ENCODE measurements at places on chromosomes 3 and 15.

DNA sequence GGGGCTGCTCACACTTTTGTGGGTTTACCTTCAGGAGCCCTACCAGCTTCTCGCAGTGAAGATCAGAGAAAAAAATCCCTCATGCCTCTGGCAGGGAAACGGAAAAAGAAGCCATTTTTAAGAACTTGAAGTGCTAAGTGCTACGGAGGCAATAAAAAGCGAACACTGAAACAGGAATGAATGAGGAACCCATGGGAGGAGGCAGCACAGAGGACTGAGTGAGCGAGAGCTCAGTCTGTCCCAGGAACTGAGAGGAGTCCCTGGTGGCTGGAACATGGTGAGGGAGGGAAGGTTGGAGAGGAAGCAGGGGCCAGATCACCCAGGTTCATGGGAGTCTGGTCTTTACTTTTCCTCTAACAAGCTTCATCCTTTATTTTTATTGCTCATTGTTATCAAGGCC, 228.1 kb upstream of the PROK2 start:
- no peak for DNase-seq

DNA sequence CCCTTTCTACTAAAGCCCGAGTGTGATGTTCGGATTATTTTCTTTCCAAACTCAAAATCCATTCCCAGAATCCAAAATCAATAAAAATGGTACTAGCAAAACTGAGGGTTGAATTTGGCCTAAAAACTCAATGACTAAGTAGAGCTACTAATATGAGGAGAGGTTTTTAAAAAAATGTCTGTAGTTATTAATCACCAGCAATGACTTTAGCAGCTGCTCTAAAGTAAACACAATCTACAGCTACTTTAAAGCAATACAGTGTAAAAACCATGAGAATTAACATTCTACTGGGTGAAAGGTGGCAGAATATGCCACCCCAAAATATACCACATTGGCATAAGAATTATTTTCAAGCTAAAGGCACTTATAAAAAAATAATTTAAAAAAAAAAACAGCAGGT, 23.5 kb downstream of the FHIT start:
- no peak for DNase-seq

- DNase-seq: no peak
These were observed 415.9 kb upstream of the KCNMB2 start for GRCh38 chr3:178120367-178120766.

GRCh38 chr3:153892126-153892525, 229.1 kb upstream of the ARHGEF26 start:
- no peak for DNase-seq

DNA sequence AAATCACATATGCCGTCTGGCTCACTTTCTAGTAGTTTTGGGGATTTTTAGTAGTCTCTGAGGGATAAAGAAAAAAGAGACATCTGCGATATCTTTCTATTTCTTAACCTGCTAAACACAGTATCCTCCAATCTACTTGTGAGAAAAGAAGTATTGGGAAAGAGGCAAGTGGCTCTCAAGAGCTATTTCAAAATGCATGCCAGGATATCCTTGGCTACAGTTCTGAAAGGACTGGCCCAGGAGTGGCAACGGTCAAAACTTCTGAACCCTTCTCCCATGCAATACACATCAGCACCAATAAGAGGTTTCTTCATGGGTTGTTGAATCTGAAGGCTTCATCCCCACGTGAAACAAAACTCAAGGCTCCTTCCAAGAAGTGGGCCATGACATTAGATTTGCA, 204.0 kb upstream of the WNT5A start:
- DNase-seq: no peak

DNA sequence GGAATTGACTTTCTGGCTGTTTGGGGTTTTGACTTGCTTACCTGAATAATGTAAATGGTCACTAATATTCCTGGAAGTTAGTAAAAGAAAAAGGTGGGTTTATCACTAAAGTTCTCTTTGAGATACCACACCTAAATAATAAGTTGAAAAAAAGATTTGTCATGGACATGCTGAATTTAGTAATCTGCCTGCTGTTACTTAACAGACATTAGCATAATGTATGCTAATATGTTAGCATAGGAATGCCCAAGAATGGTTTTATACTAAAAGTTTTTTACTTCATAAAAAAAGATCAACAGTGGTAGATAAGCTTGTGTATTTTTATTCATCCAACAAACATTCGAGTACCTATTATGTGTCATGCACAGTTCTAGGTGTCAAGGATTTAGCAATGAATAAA, 36.5 kb downstream of the GMPS start:
- no peak for DNase-seq

GRCh38 chr3:41508063-41508696, 308.9 kb downstream of the CTNNB1 start:
- no peak for DNase-seq

DNA sequence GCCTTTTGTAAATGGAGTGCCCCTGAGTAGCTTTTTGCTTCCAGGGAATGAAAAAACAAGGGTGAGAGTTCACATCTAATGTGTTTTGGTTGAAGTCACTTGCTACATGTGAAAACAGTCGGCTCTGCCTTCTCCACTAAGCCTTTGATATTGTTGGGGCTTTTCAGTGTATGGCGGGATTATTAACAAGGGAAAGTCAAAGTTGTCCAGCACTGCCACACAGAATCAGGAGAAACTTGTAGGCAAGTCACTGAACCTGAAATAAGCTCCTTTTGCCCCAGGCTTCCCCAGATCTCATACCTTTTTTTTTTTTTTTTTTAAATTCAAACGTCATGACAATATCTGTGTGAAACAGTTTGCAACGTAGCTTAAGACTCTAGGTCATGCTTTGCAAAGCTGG, 248.0 kb downstream of the FEZF2 start:
- no peak for DNase-seq

GRCh38 chr3:56229311-56229710, 239.0 kb downstream of the ERC2 start:
- no peak for DNase-seq

DNA sequence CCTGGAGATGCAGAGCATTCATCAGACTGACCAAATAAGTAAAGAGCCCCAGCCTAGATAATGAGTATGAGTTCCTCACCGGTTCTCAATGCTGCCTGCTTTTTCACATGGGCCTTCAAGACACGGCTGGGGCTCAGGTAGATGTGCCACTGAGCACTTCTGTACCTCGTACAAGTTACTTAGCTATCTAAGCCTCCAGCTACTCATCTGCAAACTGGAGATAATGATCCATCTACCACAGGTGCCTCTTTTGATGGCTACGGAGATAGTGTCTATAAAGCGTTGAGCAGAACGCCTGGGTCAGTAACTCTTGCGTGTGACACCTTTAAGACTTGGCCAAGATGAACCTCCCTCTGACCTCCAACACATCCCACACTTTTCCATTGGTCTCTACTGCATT, 56.3 kb downstream of the CCR4 start:
- no peak for DNase-seq

DNA sequence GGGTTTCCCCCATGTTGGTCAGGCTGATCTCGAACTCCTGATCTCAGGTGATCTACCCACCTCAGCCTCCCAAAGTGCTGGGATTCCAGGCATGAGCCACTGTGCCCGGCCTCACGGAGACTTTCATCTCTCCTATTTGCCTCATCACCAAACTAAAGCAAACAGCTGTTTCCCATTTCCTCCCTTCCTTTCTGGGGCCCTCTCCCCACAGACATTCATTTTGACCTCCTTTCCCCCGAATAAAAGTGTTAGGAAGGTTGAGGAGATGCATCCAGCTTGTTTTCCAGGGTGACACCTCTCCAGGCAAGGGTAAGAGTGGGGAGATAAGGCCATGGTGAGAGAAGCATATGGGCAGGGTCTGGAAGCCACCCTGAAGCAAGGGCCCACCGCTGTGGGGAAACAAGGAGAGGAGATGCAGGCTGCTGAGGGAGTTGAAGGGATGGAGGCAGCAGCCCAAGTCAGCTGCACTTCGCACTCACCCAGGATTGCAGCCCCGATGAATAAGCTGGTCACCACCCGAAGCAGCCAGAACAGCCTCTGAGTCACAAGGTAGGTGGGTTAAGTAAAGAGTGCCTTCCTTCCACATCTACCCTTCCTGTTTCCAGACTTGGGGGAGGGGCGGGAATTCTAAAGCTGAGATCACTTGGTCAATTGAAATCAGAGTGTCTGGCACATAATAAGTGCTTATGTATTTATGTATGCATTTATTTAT, 7.7 kb downstream of the DUOXA2 start:
- DNase-seq: no peak

GRCh38 chr15:44801364-44801763, 65.0 kb downstream of the TRIM69 start:
- no peak for DNase-seq

DNA sequence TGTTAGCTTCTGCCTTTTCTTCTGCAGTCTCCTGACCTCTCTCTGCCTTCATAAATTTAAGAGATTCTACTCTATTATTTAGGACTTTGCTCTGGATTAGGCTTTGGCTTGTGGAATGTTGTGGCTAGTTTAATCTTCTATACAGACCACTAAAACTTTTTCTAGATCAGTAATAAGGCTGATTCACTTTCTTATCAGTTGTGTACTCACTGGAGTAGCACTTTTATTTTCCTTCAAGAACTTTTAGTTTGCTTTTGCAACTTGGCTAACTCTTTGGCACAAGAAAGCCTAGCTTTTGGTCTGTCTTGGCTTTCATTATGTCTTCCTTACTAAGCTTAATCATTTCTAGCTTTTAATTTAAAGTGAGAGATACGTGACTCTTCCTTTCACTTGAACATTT, 265.5 kb upstream of the TBC1D5 start:
- DNase-seq: no peak

DNA sequence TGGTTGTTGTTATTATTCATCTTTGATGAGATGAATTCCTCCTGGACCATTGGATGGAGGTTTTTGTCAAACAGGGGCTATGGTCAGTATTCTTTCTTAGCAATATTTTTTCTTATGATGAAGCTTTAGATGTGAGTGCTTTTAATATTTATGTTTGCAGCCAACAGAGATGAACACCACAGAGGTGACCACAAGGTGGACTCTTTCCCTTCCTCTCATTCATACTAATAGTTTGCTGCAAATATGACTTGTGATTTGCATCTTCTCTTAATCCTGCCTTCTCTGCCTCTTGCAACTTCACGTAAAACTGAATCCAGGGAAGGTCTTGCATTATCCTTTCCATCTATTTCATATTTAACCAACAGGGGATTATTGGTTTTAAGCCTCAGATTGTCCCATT, 473.1 kb upstream of the UBE2E2 start:
- no peak for DNase-seq

- no peak for DNase-seq
These were observed 68.5 kb downstream of the CBLB start for GRCh38 chr3:105800320-105800719.

DNA sequence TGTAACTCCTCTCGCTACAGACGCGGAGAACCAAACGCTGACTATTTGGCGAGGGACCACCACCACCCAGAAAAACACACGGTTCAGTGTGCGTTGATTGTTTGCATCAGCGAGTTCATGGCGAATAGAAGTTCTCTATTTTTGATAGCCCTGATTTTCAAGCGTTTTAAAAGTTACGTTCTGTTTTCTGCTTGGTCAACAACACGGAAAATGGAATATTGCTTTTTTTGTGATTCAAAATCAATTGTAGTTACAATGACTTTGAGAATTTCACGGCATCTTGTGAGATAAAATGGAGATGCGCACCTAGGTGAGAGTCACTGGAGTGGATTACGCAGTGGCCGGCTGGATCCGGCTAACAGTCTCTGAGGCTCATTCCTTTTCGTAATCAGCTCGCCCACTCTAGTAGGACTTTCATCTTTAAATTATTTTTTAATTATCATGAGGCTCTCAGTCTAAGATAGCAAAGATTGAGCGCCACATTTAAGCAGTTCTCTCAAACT, 54.8 kb downstream of the CCDC54 start:
- DNase-seq: no peak

DNA sequence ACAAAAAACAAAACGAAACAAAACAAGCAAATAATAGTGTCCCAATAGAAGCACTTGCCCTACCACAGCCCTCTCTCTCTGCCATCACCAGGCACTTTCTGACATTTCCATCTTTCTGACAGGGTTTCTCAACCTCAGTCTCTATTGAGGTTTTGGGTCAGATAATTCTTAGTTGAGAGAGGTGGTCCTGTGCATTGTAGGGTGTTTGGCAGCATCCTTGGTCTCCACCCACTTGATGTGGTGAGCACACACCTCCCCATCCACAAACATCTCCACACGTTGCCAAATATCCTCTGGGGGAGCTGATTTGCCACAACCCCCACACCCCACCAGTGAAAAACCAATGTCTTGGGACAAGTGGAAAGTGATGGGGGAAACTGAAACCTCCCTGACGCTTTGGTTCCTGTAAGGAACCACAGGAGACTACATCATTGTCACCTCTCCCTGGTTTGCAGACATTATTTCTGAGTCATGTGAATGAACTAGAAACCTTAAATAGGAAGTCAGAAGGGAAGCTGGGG, 733.7 kb upstream of the CFAP20DC start:
- DNase-seq: no peak

GRCh38 chr3:183193762-183194689, 31.5 kb upstream of the LAMP3 start:
- no peak for DNase-seq

DNA sequence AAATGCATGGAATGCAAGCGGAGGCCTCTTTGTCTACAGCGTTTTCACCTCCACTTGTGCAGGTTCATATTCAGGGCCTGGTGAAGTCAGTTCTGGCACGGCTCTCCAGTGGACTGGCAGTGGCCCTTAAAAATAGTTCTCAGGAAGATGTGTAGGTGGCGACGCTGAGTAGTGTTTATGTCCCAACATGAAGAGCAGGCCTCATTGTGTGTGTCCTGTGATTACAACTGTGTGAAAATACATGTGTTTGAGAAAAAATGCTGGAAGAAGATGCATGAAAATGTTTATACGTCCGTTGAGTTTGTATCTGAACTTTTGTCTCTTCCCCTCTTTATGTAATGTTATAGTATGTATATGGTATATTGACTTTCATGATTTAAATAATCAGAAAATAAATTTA, 7.2 kb downstream of the LIPC start:
- no peak for DNase-seq

All from cerebellar nuclear complex (tissue), 1 donor.